ENCODE measurements at places on chromosomes 6 and 20. TPM values are rescaled to one million over a fixed set of nuclear protein-coding genes. Genes with fewer than 3 reads are reported as not detected.

The DAAM2 gene
- total RNA-seq = 9.3 TPM

- no peak for DNase-seq
Observed at GRCh38 chr6:119237177-119237715, 112.3 kb downstream of the MAN1A1 start.

The TMC2 gene
- total RNA-seq = not detected

DNA sequence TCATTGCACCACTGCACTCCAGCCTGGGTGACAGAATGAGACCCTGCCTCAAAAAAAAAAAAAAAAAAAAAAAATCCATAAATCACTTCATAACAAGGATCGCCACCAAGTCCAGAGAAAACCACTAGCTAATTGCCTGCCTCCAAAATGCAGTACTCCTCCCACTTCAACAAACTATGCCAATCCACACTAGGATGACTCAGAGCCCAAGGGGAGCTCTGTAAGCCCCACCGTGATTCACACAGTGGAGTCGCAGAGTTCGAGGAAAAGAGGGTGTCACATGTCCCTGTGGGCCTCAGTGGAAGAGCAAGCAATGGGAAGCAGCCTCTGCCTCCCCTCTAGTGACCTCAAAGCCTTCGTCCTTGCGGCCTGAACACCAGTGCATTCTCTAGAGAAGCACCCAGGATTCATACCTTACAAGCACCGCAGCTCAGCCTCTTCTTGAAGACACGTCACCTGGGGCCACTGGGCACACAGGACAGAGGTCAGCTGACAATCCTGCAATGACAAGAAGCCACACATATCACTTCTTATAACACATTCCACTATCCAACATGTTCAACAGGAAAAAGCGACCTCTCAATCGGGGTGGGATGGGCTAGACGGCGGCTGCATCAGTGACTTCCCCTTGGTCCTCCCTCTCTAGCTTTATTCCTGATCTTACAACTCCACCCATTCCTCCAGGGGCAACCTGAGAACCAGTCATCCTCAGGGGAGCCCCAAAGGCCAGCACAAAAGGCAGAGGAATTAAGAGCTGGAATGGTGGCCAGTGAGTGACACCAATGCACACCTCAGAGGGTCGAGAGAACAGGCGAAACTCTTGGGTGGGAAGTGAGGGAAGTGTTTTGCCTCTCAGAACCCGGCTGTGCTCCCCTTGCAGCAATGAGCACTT lies 8.9 kb downstream of the SNHG17 start:
- DNase-seq = no peak

GRCh38 chr20:42530855-42531448 lies 658.8 kb downstream of the PTPRT start:
- DNase-seq = peak; percentile 60

DNA sequence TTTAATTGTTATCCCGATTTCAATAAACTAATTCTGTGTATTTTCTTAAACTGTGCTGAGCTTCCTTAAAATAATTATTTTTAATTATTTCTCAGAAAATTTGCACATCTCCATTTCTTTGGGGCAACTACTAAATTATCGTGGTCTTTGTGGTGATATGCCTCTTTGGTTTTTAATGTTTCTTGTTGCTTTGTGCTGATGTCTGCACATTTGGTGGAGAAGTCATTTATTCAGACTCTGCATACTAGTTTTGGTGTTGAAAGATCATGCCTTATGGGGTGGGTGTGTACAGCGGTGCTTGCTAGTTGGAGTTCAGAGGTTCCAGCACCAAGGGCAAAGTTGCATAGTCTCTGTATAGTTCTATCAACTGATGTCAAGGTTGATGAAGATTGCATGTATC lies 253.2 kb downstream of the MEI4 start:
- no peak for DNase-seq

The L3MBTL3 gene
- total RNA-seq = 3.1 TPM

DNA sequence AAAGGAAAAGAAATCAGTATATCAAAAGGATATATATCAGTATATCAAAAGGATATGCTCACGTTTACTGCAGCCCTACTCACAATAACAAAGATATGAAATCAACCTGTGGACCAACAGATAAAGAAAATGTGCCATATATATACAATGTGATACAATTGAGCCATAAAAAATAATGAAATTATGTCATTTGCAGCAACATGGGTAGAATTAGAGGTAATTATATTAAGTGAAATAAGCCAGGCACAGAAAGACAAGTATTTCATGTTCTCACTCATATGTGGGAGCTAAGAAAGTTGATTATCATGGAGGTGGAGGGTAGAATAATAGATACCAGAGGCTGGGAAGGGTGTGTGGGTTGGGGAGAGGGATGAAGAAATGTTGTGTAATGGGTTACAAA lies 102.9 kb upstream of the MARCKS start:
- DNase-seq = no peak

- DNase-seq = no peak
Observed at GRCh38 chr6:31771992-31772358, 5.2 kb downstream of the VWA7 start.

The BPIFB1 gene
- total RNA-seq = 58.9 TPM

- no peak for DNase-seq
Observed at GRCh38 chr6:137490006-137490905, 3.9 kb downstream of the OLIG3 start.

- DNase-seq = no peak
Observed at GRCh38 chr6:36289281-36289878, 19.5 kb downstream of the PNPLA1 start.

DNA sequence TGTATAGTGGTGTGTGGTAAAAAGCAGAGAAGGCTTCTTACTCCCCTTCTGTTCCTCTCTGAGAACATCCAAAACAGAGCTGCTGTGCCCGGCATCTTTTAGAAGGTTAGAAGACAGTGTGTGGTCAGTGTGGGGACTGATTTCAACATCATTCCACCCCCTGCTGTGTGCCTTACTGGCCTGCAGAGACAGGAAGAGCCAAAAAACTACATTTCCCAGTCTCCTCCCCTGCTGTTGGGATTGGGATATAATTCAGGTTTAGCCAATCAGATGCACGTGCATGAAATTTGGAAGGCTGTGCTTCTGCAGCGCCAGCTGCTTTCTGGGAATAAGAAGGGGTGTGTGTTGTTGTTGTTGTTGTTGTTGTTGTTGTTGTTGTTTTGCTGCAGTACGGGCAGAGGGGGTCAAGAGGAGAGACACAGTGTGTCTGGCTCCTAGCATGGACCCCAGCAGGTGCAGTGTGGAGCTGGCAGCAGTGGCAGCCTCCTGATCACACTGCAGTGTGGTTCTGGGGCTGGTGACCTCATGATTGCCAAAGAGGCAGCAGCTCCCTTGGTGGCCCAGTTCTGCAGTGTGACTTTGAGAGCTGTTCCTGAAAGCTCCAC lies 74.7 kb downstream of the MRPL14 start:
- DNase-seq = no peak

GRCh38 chr6:138386897-138387296 lies 9.2 kb downstream of the SMIM28 start:
- no peak for DNase-seq

- DNase-seq = no peak
Observed at GRCh38 chr6:37241775-37242428, 15.7 kb upstream of the TBC1D22B start.

The ACTR5 gene
- total RNA-seq = 7.1 TPM

DNA sequence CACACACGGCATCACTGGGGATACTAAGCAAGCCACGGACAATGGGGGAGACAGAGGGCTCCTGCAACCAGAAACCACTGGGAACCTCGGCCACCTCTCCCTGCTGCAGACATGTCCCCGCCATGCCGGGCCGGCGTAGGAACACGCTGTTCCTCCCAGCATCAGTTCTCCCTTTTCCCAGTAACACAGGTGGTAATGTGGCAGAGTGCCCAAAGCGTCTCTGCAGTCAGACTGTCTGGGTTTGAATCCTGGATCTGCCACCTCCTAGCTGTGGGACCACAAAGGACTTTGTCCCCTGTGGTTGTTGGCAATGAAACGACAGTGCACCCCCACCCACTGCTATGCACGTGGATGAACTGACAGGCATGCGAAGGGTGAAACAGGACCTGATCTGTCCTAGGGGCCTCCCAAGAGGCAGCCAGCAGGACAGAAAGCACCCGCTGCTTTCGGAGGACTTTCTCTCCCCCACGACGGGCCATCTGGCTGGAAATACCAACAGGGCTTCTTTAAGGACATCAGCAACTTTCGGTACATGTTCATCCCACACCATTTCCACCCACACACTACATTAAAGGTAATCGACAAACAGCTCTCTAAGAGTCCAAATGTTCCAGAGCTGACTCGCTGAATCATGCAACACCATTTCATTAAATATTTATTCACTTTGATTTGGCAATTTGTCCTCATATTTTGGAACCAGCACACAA lies 74.1 kb downstream of the SULF2 start:
- DNase-seq = peak; percentile 50

The DEFB132 gene
- total RNA-seq = not detected

GRCh38 chr20:12040261-12040660 lies 122.6 kb downstream of the BTBD3 start:
- DNase-seq = no peak

DNA sequence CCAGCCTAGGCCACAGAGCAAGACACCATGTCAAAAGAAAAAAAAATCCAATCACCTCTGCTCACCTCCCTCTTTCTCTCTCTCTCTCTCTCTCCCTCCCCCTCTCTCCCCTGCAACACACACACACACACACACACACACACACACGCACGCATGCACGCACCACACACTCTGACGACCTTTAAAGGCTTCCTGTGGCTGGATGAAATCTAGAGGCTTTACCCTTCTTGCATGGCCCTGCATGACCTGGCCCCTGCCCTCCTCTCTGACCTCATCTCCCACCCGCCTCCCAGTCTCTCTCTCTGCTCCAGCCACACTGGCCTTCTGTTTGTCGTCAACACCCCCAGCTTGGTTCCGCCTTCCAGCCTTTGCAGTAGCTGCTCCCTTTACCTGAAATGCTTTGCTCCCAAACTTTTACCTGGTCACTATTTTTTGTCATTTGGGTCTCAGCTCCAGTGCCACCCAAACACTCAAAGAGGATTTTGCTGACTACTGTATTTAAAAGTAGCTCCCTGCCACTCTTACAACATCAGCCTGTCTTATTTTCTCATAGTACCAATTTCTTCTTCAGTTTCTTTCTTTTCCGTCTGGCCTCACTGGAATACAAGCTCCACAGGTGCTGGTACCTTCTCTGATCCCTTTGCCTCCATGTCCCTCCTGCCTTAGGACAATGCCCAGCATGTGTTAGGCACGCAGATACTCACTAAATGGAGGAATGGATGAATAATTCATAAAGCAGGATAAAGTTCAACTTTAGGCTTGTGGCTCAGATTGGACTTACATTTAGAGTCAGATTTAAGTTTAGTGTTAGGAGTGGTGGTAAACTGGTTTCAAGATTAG lies 4.3 kb upstream of the LTA start:
- no peak for DNase-seq

The POU3F2 gene
- not detected for total RNA-seq

The GINM1 gene
- total RNA-seq = 7.0 TPM

GRCh38 chr20:36447101-36447500 lies 94.2 kb upstream of the MYL9 start:
- DNase-seq = no peak

GRCh38 chr6:110756817-110757216 lies 58.5 kb downstream of the CDK19 start:
- DNase-seq = no peak

GRCh38 chr20:25623225-25623735 lies 534 bp downstream of the NANP start:
- DNase-seq = peak; percentile 39

The BMP5 gene
- total RNA-seq = not detected

DNA sequence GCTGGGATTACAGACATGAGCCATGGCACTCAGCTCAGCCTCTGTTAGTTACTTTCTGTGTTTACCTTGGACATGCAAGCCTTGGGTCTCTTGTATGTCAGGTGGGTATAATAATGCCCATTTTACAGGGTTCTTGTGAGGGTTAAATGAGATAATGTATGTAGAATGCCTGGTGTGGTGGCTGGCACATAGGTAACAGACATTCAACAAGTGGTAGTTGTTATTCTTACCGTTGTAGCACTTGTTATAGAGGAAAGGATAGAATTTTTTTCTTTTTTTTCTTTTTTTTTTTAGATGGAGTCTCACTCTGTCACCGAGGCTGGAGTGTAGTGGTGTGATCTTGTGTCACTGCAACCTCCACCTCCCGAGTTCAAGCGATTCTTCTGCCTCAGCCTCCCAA lies 8.0 kb upstream of the KIF13A start:
- DNase-seq = no peak

DNA sequence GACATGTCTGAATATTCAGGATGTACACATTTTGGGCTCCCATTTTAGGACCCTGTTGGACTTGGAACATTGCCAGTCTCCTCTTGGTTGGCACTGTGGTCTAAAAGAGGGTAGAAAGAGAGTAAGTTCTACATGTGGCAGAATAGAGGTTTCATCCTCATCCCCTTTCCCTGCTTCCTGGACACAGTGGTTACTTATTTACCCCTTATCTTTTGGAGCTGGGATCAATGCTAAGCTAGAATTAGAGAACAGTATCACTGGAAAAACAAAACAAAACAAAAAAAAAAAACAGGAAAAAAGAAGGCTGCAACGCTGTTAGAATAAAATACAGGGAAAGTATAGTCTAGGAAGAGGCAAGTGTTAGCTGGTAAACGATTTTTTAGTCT lies 790.6 kb downstream of the MAFB start:
- no peak for DNase-seq

GRCh38 chr6:11888727-11889126 lies 110.1 kb upstream of the ADTRP start:
- no peak for DNase-seq

- DNase-seq = peak; percentile 61
Observed at GRCh38 chr20:62486484-62486883, 10.7 kb upstream of the GATA5 start.

DNA sequence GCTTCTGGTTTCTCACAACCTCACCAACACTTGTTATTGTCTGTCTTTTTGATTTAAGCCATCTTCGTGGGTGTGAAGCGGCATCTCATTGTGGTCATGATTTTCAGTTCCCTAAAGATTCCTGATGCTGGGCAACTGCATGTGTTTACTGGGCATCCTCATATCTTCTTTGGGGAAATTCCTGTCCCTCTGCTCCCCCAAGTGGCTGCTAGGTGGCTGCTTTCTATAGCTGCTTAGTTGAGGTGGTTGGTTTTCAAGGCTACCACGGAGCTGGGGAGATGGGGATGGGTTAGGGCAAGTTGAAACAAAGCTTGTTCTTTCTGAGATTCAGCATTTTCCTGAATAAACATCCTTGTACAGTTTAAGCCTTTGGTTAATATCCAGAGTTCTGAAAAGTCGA lies 403.9 kb upstream of the SULF2 start:
- DNase-seq = no peak

The LRFN2 gene
- not detected for total RNA-seq

- no peak for DNase-seq
Observed at GRCh38 chr6:89295981-89296380, 19.1 kb downstream of the GABRR2 start.

DNA sequence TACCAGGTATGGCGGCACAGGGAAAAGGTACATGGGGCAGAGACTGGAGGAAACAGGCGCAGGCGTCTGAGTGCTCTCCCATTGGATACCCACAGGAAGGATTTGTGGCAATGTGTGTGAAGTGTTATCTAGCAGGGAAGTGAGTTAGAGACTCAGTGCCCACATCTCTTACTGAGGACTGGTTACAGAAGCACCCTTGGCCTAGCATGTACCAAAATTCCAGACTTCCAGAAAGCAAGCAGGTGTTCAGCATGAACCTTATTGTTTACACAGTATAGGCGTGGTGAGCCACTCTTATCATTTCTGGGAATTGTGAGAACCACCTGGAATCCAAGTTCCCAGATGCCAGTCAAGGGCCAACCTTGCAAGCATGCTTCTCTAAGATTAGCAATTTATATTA lies 14.2 kb downstream of the MANBAL start:
- no peak for DNase-seq

GRCh38 chr6:129146902-129147301 lies 264.0 kb downstream of the LAMA2 start:
- DNase-seq = no peak

- no peak for DNase-seq
Observed at GRCh38 chr6:75505424-75505823, 11.8 kb upstream of the FILIP1 start.
